GM23338 (cell line): ENCODE measurements at places on chromosomes 11 and 22. TPM values are rescaled to one million over a fixed set of nuclear protein-coding genes. Genes with fewer than 3 reads are reported as not detected.

The C22orf42 gene
- 0.23 and 0.76 TPM in 2 replicates for total RNA-seq

The C22orf31 gene
- total RNA-seq, result not detected in 2 replicates

The CD3G gene
- not detected in 2 replicates for total RNA-seq

The PRDM10 gene
- 12.5 and 14.9 TPM in 2 replicates for total RNA-seq

The DEFB131B gene
- total RNA-seq, result not detected in 2 replicates

The TSPAN18 gene
- 10.6 and 12.0 TPM in 2 replicates for total RNA-seq

The GRIA4 gene
- 45.5 and 71.1 TPM in 2 replicates for total RNA-seq

DNA sequence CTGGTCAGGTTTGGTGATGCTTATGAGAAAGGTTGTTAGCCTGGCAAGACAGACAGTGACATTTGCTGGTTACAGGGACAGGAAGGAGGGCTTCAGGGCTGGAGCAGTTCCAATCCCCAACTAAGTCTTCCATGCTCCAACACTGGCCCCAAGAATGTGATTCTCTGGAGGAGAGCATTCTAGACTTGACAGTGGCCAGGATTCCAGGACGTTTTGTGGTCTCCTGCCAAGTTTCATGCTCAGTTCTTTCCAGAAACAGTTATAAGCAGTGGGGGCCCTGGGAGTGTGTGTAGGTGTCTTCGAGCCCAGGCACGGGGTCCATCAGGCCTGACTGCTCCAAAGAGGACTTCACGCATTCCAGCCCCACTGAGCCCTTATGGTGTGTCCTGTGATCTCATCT lies 8.9 kb upstream of the GRK3 start:
- no peak for DNase-seq
- H3K36me3 ChIP-seq, result no peaks in the 10 kb centered on the region
- H3K4me1 ChIP-seq, result no peaks in the 10 kb centered on the region

DNA sequence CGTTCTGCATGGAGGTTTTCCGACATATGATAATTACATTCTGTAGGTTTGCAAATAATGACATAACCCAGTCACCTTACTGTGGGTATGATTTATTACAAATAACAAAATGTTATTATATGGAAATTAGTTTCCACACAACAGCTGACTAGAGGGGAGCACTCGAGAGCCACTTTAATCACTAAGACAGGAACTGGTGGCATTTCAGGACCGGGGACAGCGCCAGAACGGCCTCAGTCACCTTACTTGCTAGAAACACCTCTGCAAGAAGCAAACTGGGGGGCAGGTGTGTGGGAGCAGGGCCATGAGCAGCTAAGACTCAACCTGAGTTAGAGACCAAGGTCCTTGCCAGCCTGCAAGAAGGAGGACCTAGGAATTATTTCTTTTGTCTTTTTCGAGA lies 199.9 kb downstream of the DSCAML1 start:
- no peaks in the 10 kb centered on the region for H3K27me3 ChIP-seq
- peaks cover 15% of the 10 kb centered on the region for H3K4me1 ChIP-seq
- H3K36me3 ChIP-seq, result no peaks in the 10 kb centered on the region
- peak; percentile 85 for DNase-seq
- H3K4me3 ChIP-seq, result no peak overlapping the region

- peaks cover 7% of the 10 kb centered on the region for H3K4me1 ChIP-seq
- H3K4me3 ChIP-seq, result no peak overlapping the region
- peaks cover 4% of the 10 kb centered on the region; the same call in 1 of the 2 replicates for H3K27me3 ChIP-seq
- DNase-seq, result no peak
These were observed 4.5 kb upstream of the KCNE3 start for GRCh38 chr11:74471668-74472429.

DNA sequence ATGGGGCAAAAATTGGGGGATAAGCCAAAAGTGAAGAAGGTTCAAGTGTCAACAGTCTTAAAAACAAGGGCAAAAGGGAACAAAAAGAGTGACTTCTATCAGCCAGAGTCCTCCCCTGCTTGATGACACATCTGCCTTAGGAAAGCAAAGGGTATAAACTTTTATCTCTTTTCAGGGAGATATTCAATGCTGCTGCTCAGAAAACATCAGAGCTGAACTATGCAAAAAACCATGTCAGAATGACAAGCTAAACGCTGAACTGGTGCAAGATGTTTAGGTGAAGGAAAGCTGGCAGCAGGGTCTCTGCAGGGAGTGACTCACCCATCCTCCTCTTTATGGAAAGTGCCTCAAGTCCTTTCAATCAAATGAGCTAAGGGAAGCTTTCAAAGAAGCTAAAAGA lies 24.7 kb downstream of the ALG9 start:
- H3K27ac ChIP-seq, result no peak overlapping the region
- H3K4me3 ChIP-seq, result no peak overlapping the region
- H3K27me3 ChIP-seq, result no peaks in the 10 kb centered on the region
- no peaks in the 10 kb centered on the region for H3K4me1 ChIP-seq

DNA sequence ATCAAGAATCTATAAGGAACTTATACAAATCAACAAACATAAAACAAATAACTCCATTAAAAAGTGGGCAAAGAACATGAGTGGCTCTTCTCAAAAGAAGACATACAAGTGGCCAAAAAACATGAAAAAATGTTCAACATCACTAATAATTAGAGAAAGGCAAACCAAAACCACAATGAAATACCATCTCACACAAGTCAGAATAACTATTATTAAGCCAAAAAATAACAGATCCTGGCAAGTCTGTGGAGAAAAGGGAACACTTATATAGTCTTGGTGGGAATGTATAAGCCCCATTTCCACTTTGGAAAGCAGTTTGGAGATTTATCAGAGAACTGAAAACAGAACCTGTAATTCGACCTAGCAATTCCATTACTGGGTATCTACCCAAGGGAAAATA lies 921.0 kb downstream of the KCNA4 start:
- no peaks in the 10 kb centered on the region for H3K36me3 ChIP-seq
- H3K27me3 ChIP-seq, result no peaks in the 10 kb centered on the region
- no peaks in the 10 kb centered on the region for H3K4me1 ChIP-seq
- DNase-seq, result no peak
- no peak overlapping the region for H3K4me3 ChIP-seq

- H3K36me3 ChIP-seq, result no peaks in the 10 kb centered on the region
- no peak overlapping the region for H3K27ac ChIP-seq
- no peaks in the 10 kb centered on the region for H3K27me3 ChIP-seq
- DNase-seq, result no peak
These were observed 61.4 kb downstream of the SLC1A2 start for GRCh38 chr11:35357923-35358322.

- H3K36me3 ChIP-seq, result no peaks in the 10 kb centered on the region
- no peaks in the 10 kb centered on the region for H3K27me3 ChIP-seq
- peaks cover 7% of the 10 kb centered on the region; the same call in 1 of the 2 replicates for H3K4me1 ChIP-seq
- H3K4me3 ChIP-seq, result no peak overlapping the region
- no peak for DNase-seq
These were observed 701.8 kb downstream of the NTM start for GRCh38 chr11:132072044-132072857.

- H3K4me1 ChIP-seq, result no peaks in the 10 kb centered on the region
- no peaks in the 10 kb centered on the region for H3K27me3 ChIP-seq
- H3K4me3 ChIP-seq, result no peak overlapping the region
- no peaks in the 10 kb centered on the region for H3K36me3 ChIP-seq
- DNase-seq, result no peak
- H3K27ac ChIP-seq, result no peak overlapping the region
These were observed 381.6 kb downstream of the ETS1 start for GRCh38 chr11:128205796-128206195.

DNA sequence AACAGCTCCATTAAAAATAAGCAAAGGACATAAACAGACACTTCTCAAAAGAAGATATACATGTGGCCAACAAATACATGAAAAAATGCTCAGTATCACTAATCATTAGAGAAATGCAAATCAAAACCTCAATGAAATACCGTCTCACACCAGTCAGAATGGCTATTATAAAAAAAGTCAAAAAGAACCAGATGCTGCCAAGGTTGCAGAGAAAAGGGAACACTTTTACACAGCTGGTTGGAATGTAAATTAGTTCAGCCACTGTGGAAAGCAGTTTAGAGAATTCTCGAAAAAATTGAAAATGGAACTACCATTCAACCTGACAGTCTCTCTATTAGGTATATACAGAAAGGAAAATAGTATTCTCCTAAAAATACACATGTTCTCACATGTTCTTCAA lies 102.4 kb upstream of the FIBIN start:
- no peak for DNase-seq
- H3K4me3 ChIP-seq, result no peak overlapping the region
- no peaks in the 10 kb centered on the region for H3K27me3 ChIP-seq
- H3K27ac ChIP-seq, result no peak overlapping the region

DNA sequence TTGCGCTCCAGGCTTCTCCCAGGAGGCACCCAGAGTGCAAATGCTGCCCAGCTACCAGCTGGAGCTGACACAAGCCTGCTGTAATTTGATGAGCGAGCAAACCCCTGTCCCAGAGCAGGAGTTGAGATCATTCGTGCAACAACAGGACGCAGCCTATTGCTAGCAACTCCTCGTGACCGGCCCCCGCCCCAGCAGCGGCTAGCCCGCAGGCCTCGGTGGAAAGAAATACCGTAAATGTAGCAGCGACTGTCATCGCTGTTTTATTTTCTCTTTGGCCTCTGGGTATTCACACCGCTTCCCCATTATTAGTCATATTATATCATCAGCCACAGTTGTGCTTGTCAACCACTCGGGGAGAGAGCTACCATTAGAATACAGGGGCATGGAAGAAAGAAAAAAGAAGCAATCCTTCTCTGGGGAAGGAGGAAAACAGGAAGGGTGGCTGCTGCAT lies 59.2 kb upstream of the ATXN10 start:
- no peak for DNase-seq
- peaks cover 5% of the 10 kb centered on the region; the same call in 1 of the 2 replicates for H3K4me1 ChIP-seq
- H3K27ac ChIP-seq, result no peak overlapping the region
- H3K4me3 ChIP-seq, result no peak overlapping the region

DNA sequence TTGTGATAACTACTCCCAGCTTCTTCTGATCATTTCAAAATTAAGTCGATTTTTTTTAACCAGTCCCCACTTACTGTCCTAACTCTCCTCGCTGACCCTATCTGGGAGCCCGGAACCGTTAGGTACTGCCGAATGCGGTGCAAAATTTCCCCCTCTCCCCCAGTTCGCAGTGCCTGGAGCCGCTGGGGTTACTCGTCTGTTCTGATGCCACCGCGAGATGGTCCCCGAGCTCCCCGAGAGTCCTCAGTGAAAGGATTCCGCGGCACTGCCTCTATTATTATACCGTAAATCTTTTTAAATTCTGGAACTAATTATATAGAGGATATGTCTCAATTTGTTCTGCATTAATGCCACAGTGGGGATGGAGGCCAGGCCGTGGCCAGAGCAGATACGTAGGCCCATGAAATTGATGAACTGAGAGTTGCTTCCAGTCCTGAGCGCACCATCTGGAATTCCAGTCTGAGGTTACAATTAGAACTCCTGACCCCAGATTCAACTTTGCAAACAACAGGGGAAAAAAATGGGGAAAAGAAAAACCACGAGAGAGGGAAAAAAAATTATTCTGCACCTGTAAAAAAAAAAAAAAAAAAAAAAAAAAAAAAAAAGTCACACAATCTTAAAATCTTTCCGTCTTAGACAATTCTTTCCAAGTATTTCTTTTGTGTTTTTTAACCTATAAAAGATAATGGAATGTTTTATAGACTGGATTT lies 4.3 kb upstream of the WT1 start:
- H3K27me3 ChIP-seq, result peaks cover 99% of the 10 kb centered on the region
- H3K4me1 ChIP-seq, result peaks cover 48% of the 10 kb centered on the region
- DNase-seq, result peak; percentile 32

- no peaks in the 10 kb centered on the region for H3K36me3 ChIP-seq
- H3K27ac ChIP-seq, result no peak overlapping the region
- H3K27me3 ChIP-seq, result no peaks in the 10 kb centered on the region
- H3K4me1 ChIP-seq, result no peaks in the 10 kb centered on the region; the same call in 1 of the 2 replicates
- no peak for DNase-seq
These were observed 18.7 kb downstream of the PPM1F start for GRCh38 chr22:21933910-21934309.

DNA sequence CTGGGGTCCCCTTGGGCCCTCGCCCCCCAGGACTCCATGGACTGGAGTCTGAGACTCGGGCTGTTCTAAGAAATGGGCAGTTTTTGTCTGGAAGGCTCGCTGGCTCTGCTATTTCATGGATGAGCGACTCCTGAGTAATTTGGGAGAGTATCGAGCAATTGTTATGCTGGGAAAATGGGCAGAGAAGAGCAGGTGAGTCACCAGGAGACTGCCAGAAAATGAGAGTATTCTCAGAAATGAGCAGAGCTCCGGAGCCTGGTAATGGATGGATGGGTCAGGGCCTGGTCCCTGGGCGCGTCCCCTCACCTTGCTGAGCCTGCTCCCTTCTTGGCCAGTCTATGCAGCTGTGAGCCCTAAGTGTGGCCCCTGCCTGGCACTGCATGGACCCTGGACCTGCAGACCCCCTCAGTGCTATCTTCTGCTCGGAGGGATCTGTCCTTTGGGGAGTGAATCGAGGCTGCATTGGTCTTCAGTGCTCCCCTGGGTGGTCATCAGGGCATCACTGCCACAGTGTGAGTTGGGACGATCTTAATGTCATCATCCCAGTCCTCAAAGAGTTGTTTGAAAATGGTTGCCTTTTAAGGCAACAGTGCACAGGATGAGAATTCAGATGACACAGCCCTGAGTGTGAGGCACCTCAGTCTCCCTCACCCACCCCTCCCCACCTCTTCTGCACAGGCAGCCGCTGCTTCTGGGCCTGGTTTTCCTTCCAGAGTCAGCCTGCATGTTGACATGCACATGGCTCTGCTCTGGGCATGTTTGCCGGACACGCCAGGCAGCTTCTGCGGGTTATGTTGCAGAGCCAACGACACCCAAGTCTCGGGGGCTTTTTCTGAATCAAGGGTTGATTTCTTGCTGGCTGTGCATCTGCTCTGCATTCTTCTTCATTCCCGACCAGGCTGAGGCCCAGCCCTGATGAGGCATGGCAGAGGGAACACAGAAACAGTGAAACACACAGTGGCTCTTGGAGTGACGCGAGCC lies 519.0 kb downstream of the TBC1D22A start:
- no peaks in the 10 kb centered on the region for H3K4me1 ChIP-seq
- 0 out of 2 replicates have a peak, but pooled peaks cover 4% of the 10 kb centered on the region for H3K36me3 ChIP-seq
- H3K27ac ChIP-seq, result no peak overlapping the region

GRCh38 chr11:83483808-83484207 lies 197.6 kb upstream of the CCDC90B start:
- no peak for DNase-seq
- H3K36me3 ChIP-seq, result no peaks in the 10 kb centered on the region

- H3K4me1 ChIP-seq, result no peaks in the 10 kb centered on the region
- no peak overlapping the region for H3K27ac ChIP-seq
- no peaks in the 10 kb centered on the region for H3K27me3 ChIP-seq
- DNase-seq, result peak; percentile 31
- H3K4me3 ChIP-seq, result no peak overlapping the region
- no peaks in the 10 kb centered on the region for H3K36me3 ChIP-seq
These were observed 55.1 kb downstream of the ARHGEF12 start for GRCh38 chr11:120391292-120391691.

- no peak for DNase-seq
- H3K4me3 ChIP-seq, result no peak overlapping the region
- H3K27me3 ChIP-seq, result no peaks in the 10 kb centered on the region
- no peaks in the 10 kb centered on the region for H3K36me3 ChIP-seq
- 0 out of 2 replicates have a peak, but pooled peaks cover 3% of the 10 kb centered on the region for H3K4me1 ChIP-seq
- no peak overlapping the region for H3K27ac ChIP-seq
These were observed 68.3 kb downstream of the HIPK3 start for GRCh38 chr11:33325451-33325850.

- peaks cover 9% of the 10 kb centered on the region for H3K4me1 ChIP-seq
- H3K36me3 ChIP-seq, result no peaks in the 10 kb centered on the region
- H3K27me3 ChIP-seq, result no peaks in the 10 kb centered on the region
These were observed 102.5 kb downstream of the ATXN10 start for GRCh38 chr22:45774001-45774670.
